ENCODE measurements at places on chromosomes 2 and 18.

- DNase-seq = no peak
These were observed 58.3 kb downstream of the MTCL1 start for GRCh38 chr18:8763611-8764010.

GRCh38 chr2:239387811-239388210 is 13.0 kb downstream of the HDAC4 start:
- DNase-seq = no peak

DNA sequence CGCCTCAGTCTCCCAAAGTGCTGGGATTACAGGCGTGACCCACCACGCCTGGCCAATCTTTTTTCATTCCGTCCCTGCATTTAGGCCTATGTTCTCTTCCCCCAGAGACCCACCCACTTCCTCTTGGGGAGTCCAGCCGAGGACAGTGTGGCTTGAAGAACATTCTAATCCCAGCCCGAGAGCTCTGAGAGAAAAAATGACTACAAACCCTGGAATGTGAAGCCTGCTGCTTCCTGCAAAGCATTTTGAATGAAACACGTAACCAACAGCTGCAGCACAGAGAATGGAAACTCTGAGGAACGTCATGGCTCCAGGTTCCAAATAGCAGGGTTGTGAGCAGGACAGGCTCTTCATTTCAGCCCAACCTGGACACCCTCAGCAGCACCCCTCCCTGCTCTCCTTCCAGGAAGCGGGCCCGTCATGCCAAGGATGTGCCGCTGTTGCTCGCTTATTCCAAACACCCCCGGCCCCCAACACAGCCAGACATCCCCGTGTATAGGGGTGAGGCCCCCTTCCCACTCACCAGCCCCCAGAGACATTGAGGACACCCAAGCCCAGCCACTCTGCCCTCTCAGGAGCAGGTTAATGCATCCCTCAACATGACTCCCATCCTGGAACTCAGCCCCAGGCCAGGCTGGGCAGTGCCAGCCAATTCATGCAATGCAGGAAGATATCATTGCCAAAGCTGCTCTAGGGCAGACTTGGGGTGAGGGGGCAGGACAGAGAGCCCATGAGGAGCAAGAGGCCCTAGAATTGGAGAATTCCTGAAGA is 139.8 kb downstream of the ZFP36L2 start:
- DNase-seq = no peak

DNA sequence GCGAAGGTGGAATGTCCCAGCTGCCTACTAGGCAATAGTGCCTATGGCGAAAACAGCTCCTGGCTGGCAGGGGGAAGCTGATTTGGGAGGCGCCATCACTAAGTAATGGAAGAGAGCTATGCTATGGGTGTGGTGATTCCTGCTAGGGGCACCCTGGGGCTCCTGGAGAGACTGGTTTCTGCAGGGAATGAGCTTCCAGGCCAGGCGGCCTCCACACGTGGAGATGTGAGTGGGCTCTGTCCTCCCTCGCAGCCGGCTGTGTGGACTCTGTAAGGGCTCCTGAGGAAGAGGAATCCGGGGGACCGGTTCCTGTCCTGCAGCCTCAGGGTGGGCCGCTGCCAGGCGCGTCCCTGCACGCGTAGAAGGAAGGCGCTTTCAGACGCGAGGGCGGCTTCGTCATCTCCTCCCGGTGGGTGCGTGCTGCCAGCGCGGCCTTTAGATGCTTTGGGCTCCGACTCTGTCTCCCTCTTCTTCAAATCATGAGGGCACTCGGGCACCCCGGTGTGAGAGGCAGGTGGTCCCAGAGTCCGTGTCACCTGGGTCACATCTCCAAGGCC is 55.5 kb upstream of the ANKRD62 start:
- DNase-seq = no peak

DNA sequence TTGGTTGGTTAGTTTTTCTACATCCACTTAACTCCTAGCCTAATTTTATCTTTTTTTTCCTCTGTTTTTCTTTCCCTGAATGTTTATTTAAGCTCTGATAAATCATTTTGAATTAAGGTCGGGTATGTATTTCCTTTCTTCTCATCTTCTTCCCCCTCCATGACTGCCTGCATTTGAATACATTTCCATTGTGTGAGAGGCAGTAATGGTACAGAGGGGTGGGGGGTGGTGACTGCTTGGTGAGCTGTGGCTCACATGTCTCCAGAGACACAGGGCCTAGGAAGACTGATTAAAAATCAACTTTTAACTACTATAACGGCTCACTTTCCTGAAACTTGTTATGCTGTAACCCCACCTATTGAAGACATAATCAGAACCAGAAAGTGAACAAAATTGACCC is 58.0 kb downstream of the NEDD4L start:
- DNase-seq = no peak

GRCh38 chr2:40173276-40173675 is 278.6 kb downstream of the SLC8A1 start:
- DNase-seq = no peak

DNA sequence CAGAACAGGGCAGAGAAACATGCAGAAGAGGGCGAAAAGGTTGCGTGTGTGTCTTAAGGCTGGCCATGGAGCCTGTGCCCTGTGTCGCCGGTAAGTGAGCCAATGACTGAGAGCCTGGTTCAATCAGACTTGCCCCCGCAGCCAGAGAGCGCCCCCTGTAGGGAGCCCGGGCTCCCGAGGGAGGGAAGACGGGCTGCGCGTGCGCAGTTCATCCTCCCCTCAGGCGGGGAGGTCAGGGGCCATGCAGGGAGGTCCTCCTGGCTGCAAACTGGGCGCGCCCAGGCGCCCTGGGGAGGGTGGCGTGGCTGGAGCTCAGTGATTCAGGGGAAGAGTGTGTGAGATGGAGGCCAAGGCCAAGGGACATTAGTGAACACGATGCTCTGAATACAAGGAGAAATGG is 276.6 kb downstream of the PHLPP1 start:
- no peak for DNase-seq

- peak; percentile 50 for DNase-seq
These were observed 21.7 kb downstream of the DDX18 start for GRCh38 chr2:117835990-117836760.

GRCh38 chr2:223601018-223601417 is 1.1 kb downstream of the SCG2 start:
- DNase-seq = no peak
